Stimulated activated CD4-positive, alpha-beta T cell treated with anti-CD3 and anti-CD28 coated beads, Interleukin-12 subunit alpha, Interleukin-12 subunit beta, amount 100 ng/mL, for 24 hours (primary cell): ENCODE measurements at places on chromosomes 11 and 22.

- no peak for DNase-seq
These were observed 1526.3 kb downstream of the BRD1 start for GRCh38 chr22:48301421-48301820.

GRCh38 chr22:37940698-37941376 lies 12.6 kb downstream of the C22orf23 start:
- DNase-seq, result no peak

DNA sequence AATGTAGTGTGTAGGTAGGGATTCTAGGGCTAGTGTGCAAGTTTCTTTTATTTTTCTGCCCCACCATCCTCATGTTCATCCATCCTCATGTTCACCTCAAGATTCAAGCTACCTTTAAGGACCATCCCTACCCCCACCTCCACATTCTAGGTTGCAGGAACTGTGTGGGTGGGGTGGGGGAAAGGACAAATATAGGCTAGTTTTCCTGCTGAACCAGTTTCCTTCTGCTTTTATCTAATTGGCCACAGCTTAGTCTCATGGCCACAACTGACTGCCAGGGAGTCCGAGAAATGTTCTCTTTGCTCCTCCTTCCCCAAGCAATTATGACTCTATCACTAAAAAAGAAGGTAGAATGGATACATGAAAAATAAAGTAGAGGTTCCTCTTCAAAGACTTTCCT lies 179.0 kb upstream of the LARGE1 start:
- DNase-seq, result no peak

DNA sequence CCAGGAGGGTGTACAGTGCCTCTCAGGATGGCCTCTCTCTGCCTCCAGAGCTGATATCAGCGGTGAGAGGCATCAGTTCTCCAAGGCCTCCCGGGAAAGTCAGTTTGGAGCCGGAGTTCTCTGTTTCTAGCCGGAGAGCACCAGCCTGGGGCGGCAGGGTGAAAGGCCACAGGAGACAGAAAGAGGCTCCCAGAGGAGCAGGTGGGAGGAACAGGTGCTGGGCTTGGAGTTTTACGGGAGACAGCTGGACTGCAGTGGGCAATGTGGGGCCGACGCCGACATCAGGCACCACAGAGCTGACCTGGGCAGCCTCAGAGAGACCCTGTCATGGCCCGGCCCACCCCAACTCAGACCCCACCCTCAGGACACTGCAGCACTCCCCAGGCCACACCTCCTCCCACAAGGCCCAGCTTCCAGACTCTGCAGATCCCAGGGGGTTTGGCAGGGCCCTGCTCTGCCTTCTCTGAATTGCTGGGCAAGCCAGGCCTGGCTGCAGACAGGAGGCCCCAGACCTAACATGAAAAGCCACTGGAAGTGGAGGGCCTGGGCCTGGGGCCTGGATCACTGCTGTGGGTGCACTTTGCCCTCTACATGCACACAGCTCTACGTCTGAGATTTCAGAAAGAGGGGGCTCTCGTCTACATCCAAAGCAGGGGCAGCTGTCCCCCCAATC lies 885.6 kb downstream of the BRD1 start:
- no peak for DNase-seq

DNA sequence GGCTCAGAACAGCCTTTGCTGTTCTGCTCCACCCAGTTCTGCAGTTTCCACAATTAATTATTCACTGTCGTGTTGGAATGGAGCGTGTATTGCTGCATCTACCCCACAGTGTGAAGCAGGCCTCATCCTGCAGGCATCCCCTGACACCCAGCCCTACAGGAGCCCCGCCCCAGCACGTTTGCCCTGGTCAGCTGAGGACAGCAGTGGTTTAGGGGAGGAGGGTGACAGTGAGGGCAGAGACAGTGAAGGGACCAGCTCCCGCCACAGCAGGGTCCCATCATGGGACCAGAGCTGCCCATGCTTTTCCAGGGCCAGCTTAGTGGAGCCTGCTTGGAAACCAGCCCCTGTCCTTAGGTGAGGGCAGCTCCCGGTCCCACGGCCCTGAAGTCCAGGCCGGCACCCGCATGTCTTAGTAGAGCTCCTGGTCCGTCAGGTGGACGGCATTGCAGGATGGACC lies 273.0 kb downstream of the TBC1D22A start:
- no peak for DNase-seq

DNA sequence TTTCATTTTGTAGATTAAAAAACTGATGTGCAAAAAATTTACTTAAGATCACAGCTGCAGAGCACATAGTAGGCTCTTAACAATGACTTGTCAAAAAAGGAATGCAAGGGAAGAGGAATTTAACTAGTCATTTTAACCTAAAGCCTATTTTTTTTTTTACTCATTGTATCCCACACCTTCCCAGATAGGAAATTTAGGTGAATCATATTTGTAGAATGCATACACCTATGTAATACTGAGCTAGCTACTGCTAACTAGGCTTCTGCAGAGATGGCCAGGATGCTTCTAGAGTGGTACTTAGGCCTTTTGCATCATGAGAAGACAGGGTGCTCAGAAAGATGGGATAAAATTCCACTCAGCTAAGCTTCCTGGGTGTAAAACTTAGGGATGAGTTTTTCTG lies 387.3 kb downstream of the AASDHPPT start:
- no peak for DNase-seq

- no peak for DNase-seq
These were observed 35.8 kb downstream of the TMPRSS5 start for GRCh38 chr11:113670149-113670830.

DNA sequence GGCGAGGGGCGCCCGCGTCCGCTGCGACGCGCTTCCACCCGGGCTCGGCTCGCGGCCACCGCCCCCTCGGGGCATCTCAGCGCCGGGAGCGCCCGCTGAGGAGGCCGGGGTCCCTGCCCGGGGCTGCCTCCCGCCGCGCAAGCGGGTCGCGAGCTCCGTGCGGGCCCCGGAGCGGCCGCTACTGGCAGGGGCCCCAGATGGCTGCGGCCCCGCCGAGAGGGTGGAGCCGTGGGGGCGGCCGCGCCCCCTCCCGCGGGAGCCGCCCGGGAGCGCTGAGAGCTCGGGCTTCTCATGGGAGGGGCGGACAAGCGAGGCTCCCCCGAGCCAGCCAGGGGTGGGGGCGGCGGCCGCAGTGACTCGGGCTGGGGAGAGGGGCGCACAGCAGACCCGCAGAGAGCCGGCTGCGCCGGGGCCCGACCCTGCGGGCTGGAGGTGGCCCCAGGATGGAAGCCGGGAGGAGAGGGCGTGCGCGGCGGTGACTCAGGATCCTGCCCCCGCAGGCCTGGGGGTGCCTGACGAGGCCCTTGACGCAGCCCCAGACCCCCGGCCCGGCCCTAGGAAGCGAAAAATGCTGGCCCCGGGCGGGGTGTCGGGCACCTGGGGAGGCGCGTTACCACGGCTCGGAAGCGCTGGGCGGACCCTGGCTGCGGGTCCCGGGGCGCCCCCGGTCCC lies 603 bp upstream of the ZFTA start:
- no peak for DNase-seq

GRCh38 chr22:46925818-46926217 lies 163.4 kb downstream of the TBC1D22A start:
- no peak for DNase-seq

- DNase-seq, result no peak
These were observed 187.4 kb downstream of the MN1 start for GRCh38 chr22:27614006-27614649.

DNA sequence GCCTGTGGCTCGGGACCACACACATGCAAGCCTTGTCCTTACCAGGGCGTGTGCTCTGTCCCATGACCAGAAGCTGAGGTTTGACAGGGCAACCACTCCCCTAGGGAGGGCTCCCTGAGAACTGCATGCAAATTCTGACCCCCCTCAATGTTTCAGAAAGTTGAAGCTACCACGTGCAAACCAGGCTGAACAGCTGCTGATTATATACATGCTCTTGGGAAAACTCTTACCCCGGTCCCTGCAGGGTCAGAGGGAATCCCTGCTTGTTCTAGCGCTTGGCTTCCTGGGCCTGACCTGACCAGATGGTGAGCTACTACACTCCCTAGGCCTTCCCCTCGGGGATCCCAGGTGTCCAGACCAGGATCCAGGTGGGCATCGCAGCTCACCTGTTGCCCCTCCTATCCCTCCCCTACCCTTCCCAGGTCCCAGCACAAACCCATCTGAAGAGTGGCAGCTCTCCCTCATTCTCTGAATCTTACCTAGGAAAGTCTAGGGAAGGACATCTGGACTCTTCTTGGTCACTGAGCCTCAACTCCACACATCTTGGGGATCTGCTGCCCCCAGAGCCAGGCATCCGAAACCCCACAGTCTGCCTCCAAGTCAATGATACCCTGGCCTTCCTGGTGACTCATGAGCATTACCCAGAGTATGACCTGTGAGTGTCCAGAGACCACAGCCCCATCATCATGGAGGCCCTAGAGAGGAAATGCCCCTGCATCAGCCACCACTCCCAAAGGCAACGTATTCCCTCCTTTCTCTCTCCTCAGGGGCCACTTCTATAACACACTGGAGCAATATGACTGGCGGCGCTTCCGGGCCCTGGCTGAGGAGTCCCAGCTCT lies 61.5 kb downstream of the BTG4 start:
- no peak for DNase-seq

DNA sequence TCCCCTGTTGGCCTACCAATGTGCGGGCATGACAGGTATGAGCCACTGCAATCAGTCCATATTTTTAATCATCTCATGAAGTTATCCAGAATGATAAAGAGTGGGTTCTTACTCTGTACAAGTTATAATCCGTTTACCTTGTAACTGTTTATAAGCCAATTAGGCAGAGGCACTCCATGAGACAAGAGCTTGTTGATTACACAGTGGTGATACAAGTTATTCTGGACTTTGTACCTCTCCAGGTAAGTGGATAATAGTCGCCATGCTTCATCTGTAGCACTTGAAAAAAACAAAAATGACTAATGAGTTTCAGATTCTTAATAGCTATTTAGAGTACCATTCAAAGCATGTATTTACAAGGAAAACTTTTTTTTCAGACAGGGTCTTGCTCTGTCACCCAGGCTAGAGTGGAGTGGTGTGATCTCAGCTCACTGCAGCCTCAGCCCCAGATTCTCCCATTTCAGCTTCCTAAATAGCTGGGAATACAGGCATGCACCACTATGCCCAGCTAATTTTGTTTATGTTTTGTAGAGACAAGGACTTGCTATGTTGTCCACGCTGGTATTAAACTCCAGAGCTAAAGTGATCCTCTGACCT lies 17.7 kb upstream of the FNBP4 start:
- no peak for DNase-seq

- DNase-seq, result no peak
These were observed 324.3 kb upstream of the SORL1-AS1 start for GRCh38 chr11:121777056-121777455.

DNA sequence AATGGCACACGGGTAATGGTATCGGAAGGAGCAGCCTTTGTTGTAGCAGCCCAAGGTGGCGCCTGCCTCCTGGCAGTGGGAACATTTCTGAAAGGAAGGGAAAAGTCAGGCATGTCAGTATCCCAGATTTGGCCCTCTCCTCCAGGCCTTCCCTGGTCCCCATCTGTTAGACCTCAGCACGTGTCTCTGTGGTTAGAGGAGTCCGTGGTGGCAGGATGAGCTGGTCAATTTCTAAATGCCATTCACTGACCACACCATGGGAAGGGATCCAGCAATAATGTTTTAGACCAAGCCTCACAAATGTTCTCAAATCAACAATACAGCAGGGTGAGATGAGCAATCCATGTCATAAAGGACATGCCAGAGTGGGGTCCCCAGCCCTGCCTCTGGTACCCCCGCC lies 49.0 kb upstream of the CYP2D6 start:
- no peak for DNase-seq

- DNase-seq, result no peak
These were observed 76.2 kb downstream of the ARHGAP32 start for GRCh38 chr11:129115652-129116586.

GRCh38 chr11:2990617-2991451 lies 1.3 kb downstream of the NAP1L4 start:
- DNase-seq, result no peak

GRCh38 chr11:86790867-86791849 lies 9.2 kb upstream of the PRSS23 start:
- DNase-seq, result no peak

GRCh38 chr11:11416502-11416901 lies 63.5 kb upstream of the CSNK2A3 start:
- DNase-seq, result no peak

DNA sequence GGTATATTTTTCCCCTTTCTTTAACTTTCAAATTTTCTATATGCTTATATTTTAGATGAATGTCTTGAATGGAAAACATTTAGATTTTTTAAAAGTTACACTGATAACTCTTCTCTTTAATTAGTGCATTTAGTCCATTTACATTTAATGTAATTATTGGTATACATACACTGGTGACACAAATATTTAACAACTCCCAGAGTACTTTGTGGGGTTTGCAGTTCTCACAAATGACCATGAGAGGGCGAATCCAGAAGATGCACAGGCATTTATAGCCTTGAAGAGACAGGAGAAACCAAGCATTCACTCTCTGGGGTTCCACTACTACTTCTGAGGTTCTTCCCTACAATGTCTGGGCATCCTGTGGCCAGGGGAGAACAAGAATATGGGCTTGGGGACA lies 125.1 kb downstream of the TIMP3 start:
- no peak for DNase-seq

GRCh38 chr11:120239713-120240640 lies at the start of gene POU2F3:
Gene POU2F3 (plus strand): TSS chr11:120240140. CDS start chr11:120240344, 204 bp downstream.
- no peak for DNase-seq

DNA sequence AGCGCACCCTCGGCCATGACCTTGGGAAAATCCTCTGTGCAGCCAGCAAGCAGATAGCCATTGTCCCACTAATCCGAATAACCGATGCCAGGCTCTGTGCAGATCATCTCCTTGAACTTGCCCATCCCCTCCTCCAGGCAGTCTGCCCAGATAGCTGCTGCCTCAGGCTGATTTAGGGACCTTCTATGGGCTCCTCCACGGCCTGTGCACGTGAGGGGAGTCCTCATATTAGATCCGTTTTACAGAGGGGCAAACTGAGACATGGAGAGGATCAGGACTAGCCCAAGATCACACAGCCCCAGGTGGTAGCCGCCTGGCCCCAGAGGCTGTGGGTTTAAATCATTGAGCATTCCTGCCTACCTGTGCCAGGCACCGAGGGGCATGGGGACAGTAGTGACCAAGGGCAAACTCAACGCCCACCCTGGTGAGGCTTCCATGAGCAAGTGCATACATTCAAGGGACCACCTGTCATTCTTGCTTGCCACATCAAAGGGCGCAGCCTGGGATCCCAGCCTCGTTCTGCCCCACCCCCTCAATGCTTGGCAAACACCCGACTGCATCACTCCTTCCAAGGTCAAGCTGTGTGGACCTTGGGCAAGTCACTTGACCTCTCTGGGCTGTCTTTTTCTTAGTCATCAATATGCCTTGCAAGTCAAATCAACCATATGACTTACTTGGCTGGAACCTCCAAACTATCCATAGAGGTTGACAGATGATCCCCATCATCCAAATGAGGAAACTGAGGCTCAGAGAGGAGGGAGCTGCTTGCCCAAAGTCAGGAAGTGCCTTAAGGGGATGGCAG lies 131.6 kb downstream of the MN1 start:
- no peak for DNase-seq

DNA sequence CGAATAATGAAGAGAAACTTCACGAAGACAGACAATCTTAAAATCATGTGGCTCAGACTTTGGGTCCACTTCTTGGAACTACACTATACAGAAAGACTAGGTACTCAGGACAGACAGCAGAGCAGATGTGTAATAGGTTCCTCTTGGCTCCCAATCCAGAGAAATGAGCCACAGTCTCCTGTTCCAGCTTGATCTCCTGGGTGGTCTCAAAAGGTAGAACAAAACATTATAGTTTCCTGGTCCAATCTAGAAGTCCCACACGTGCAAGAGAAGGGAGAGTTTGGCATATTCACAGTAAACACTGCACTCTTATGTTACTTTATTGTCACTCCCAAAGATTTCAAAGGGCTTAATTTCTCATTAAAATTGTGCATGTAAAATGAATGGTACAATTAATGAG lies 134.5 kb upstream of the FIBIN start:
- no peak for DNase-seq

- DNase-seq, result no peak
These were observed 3.0 kb upstream of the APOL4 start for GRCh38 chr22:36204632-36205015.
